ENCODE measurements at places on chromosomes 5 and 9.

GRCh38 chr5:6655432-6655831 is 22.2 kb downstream of the SRD5A1 start:
- no peak for DNase-seq

GRCh38 chr9:97596906-97597305 is 36.3 kb downstream of the TSTD2 start:
- DNase-seq: no peak

- no peak for DNase-seq
Observed at GRCh38 chr5:108858959-108859358, 111.3 kb downstream of the FER start.

- DNase-seq: no peak
Observed at GRCh38 chr5:116626272-116626723, 51.7 kb upstream of the SEMA6A start.

DNA sequence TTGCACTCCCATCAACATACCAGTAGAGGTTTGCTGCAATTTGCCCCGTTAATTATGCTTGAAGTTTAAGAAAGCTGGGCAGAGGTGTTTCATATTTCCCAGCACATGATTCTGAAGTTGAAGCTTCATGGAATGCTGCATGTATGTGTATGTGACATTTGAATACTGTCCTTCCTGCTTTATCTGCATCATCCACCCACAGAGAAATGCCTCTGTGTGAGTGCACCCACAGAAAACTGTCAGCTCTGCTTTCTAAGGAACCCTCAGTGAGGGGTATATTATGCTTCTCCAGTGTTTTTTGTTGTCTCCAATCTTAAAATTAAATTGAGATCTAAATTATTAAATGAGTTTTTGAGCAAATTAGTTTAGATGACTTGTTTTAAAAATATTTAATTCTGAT is 358.1 kb upstream of the PIK3R1 start:
- DNase-seq: no peak

GRCh38 chr5:169554251-169554650 is 29.3 kb upstream of the SPDL1 start:
- no peak for DNase-seq

- no peak for DNase-seq
Observed at GRCh38 chr9:136835932-136836904, 6.1 kb upstream of the AJM1 start.

DNA sequence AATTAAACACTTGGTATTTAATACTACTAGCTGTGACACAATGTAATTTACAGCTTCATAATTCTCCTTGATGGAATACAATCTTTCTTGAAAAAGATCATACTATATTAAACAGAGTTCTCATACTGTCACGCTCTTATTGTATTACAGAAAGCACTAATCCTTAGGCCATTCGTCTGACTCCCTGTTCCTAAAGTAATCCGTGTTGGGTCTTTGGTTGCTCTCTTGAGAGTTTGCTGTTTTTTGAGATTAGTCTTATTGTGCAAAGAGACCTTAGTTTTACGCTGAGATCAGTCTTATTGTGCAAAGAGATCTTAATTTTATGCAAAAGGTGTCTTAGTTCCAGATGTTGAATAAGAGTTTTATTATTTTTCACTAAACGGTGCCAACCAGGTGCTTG is 190.6 kb downstream of the ISL1 start:
- no peak for DNase-seq

DNA sequence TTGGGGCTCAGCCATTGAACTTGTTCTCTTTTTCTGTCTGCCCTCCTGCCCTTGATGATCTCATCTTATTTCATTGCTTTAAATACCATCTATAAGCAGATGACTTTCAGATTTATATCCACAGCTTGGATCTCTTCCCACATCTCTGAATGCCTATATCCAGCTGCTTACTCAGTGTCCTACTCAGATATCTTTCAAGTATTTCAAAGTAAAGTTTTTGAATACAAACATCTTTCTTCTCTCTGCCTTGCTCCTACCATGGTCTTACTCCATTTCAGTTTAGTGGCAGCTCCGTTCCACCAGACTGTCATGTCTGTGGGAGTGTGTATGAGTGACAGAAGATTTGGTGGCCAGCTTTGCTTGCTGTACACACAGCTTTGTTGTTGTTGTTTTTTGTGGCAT is 59.7 kb downstream of the ERBIN start:
- no peak for DNase-seq

DNA sequence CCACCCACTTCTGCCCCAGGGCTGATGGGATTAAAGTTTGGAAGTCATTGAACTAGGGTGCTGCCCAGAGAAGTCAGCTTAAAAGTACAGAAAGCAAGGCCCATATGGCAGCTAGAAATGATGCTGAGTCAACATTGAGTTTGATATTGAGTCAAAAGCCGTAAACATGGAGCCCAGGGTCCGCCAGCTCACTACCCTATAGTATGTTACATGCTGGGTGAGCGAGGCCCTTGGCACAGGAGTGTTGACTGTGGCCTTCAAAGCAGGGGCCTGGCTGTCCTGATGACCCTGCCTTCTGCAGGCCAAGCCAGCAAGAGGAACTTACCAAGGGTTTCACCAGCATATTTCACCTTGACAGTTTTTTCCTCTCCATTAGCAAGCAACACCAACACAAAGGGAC is 222.5 kb downstream of the GRIA1 start:
- no peak for DNase-seq
